Stimulated activated CD8-positive, alpha-beta memory T cell treated with anti-CD3 and anti-CD28 coated beads, Interleukin-4, amount 100 ng/mL, for 1 hour (primary cell): ENCODE measurements at places on chromosomes 16 and 17.
A peak's percentile ranks its signal among the peaks of the same experiment; 100 is the strongest.

DNA sequence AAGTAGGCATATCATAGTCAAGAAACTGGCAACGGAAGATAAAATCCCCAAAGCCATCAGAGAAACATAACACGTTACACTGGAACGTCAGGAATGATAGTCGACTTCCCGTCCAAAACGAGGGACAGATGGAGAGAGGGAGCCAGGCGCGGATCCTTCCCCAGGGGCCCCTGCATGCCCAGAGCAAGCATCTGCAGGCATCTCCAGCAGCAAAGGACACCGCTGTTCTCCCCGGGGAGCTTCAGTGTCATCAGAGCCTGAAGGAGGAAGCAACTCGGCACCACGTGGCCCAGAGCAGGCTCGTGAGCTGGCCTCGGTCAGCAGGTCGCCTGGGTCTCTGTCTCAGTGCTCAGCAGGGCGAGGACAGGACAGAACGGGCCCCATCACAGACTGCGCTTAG lies 50.1 kb downstream of the LMF1 start:
- no peak for DNase-seq

DNA sequence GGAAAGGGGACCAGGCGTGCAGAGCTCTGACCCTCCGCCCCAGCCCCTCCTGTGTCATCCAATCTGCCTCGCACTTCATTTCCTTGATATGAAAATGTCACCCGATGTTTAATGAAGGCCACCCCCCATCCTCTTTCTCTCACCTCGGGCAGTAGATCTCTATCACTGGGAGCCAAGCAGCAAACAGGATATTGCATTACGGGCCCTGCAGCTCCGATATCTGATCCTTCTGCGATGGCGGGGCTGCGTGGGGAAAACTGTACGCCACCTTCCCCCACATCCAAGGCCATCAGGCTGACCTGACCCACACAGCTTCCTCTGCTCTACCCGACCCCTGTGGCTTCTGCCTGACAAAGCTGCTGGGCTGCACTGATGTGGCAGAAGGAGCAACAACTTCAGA lies 74.9 kb downstream of the DYNLRB2 start:
- DNase-seq, result no peak

DNA sequence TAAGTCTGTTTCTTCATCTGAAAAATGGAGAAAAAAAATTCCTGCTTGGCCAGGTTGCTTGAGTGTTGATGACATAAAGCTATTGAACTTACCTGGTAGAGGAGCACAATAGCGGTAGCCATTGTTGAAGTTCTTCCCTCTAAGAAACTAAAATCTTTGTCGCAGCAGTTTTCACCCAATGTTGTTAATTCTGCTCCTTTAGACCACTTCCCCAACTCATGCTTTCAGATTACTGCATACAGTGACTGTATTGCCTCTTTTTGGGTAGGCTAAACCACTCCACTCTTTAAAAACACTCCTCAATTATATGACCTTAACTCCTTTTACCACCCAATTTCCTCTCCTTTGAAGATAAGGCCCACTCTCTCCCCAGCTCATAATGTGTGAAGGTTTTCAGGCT lies 35.7 kb upstream of the CCL2 start:
- no peak for DNase-seq

- no peak for DNase-seq
These were observed 683.7 kb upstream of the SALL1 start for GRCh38 chr16:51834794-51835193.

DNA sequence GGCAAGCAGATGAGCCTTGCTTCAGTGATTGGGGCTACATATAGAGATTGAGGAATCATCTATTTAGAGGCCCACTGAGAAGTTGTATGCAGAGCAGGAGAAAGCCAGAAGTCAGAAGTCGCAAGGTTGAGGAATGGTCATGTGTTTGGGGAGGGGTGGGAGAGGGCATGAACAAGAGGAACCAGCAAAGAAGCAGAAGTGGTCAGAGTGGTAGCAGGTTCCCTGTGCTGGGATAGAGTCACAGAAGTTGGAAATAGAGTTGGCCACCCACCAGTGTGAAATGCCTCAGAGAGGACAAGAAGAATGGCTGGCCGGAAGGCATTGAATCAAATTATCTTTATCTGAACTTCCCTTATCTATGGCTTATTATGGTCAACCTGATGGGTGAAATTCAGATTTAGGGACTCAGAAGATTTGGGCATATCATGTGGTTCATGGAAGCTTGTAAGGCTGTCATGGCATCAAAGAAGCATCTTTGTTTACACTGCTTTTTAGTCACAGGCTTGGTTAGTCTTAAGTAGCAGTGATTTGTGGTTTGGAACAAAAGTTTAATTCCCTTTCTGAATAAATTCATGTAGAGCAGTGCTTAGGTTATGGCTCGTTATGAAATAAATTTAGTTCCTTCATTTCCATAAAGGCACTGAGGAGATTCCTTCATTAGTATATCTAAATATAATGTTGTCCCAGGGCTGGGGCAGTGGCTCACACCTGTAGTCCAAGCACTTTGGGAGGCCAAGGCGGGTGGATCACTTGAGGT lies 19.7 kb downstream of the MAP3K3 start:
- no peak for DNase-seq

- no peak for DNase-seq
These were observed 15.9 kb downstream of the CDH5 start for GRCh38 chr16:66382171-66382965.

DNA sequence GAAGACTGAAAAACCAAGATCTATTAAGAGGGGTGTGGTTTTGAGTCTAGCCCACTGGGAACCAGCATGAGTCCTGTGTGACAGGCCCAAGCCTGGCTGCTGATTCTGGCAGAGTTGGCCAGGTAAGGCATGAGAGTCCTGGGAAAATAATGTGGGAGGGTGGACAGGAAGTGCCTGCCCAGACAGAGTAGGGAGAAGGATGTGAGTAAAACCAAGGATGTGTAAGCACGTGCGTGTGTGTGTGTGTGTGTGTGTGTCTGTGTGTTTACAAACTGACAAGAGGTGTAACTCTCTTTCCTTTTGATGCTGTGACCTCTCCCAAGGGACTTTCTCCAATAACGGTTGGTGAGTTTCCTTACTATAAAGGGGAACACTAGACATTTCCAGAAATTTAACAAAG lies 15.6 kb upstream of the TEX2 start:
- no peak for DNase-seq

GRCh38 chr17:15649861-15650421 lies 30.4 kb upstream of the FBXW10B start:
- no peak for DNase-seq

DNA sequence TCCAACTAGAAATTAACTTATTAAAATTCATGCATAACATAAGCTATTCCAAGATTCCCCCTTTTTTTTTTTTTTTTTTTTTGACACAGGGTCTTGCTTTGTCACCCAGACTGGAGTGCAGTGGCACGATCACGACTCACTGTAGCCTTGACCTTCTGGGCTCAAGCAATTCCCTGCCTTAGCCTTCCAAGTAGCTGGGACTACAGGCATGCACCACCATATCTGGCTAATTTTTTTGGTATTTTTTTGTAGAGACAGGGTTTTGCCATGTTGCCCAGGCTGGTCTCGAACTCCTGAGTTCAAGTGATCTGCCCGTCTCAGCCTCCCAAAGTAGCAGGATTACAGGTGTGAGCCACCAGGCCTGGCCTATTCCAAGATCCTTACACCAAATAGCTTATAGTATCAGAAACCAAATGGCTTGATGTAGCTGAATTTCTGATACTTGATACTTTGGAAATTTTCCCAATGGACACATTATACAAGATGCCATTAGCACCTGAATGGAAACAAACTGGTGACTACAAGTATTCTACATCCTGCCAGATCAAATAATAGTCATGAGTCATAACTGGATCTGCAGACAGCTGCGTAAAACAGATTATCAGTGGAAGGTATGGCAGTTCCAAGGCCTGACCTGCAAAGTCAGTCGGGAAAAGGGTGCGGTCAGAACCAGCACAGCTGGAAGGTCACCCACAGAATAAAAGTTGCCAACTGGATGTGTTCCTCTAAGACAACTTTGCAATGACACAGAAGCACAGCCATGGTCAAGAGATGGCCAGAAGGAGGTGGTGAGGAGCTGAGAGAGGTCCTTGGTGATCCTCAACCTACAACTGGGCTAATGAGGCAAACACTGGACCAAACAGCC lies 14.5 kb downstream of the TUBG1 start:
- DNase-seq, result no peak

DNA sequence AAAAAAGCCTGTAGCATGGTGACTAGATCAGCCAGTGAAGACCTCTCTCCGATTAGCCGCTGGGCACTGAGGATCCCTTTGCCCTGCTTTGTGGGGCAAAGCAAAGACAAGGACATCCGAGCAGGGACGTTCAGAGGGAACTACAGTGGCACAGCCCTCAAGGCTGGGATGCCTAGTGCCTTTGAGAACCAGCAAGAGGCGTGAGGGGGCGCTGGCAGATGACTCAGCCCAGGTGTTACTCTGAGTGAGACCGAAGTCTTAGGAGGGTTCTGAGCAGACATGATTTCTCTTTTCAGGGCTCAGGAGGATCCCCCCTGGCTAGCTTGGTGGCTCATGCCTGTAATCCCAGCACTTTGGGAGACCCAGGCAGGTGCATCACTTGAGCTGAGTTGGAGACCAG lies 178.6 kb downstream of the CPPED1 start:
- DNase-seq, result no peak

GRCh38 chr16:49463529-49463928 lies 89.9 kb downstream of the C16orf78 start:
- peak; percentile 35 for DNase-seq

GRCh38 chr17:2275722-2276121 lies 27.9 kb downstream of the SMG6 start:
- DNase-seq, result no peak

DNA sequence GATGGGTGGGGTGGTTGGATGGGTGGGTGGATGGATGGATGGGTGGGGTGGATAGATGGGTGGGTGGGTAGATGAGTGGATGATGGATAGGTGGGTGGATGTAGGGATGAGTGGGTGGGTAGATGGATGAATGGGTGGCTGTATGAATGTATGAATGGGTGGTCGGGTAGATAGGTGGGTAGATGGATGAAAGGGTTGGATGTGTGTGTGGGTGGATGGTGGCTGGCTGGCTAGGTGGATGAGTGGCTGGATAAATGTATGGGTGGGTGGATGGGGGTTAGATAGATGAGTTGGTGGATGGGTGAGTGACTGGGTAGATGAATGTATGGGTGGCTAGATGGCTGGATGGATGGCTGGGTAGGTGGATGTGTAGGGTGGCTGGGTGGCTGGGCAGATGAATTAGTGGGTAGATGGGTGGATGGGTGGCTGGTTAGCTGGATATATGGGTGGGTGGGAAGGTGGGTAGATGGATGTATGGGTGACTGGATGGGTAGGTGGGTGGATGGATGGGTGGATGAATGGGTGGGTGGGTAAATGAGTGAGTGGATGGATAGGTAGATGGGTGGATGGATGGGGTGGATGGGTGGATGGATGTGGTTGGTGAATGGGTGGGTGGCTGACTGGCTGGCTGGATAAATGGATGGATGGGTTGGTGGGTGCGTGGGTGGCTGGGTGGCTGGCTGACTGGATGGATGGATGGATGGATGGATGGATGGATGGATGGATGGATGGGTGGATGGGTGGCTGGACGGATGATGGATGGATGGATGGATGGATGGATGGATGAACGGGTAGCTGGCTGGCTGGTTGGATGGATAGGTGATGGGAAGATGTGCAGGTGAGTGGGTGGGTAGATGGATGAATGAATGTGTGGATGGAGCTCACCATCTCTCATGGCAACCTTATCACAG lies 18.9 kb upstream of the GOSR2 start:
- no peak for DNase-seq

DNA sequence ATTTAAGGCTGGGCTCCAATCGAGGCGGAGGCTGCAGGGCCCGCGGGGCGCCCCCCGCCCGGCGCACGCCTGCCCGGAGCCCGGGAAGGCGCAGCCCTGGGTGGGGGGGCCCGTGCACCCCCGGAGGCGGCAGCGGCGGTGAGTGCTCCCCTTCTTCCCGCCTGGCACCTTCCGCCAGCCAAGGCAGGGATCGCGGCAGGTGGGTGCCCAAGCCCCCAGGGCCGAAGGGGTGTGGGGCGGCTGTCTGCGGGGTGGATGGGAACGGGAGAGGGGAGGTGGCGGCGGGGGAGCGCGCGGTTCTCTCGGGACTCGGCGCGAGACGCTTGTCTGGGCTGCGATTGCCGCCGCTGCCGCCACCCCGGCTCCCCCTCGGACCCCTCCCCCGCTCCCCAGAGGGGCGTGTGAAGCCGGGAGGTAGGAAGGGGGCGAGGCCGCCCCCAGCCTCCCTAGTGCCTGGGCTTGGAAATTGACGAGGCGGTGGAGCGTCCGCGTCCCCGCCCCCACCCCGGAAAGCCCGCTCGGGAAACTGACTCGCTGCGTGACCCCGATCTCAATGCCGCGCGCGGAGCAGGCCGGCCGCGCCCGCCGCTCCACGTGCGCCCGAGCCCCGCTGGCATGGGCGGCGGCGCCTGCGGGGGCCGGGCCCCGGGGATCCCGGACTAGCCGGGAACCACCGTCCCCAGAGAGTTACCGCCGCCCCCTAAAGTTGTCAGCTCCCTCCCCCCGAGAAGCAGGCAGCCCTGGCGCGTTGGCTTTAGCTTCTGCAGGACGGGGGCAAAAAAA lies 231.5 kb downstream of the MRTFB start:
- no peak for DNase-seq

DNA sequence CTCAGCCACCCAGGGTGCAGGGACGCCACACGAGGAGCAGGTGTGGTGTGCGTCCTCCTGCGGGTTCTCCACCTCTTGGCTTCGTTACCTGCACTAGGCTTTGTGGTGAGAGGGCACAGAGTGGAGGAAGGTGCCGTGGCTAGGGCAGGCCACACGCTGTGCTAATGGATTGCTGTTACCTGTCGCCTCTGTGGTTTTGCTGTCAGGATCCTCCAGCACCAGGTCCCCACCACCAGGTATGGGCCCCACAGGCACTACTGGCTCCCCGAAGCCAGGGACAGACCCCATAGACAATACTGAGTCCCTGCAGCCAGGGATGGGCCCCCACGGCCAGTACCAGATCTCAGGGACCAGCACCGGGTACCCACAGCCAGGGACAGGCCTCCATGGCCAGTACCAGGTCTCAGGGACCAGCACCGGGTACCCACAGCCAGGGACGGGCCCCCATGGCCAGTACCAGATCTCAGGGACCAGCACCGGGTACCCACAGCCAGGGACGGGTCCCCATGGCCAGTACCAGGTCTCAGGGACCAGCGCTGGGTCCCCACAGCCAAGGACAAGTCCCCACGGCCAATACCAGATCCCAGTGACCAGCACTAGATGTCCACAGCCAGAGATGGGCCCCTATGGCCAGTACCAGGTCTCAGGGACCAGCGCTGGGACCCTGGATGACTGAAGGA lies 315.6 kb downstream of the SEC14L1 start:
- DNase-seq, result no peak

- no peak for DNase-seq
These were observed 31.5 kb upstream of the IRX6 start for GRCh38 chr16:55292491-55292890.

GRCh38 chr17:47762728-47763127 lies 29.7 kb downstream of the TBX21 start:
- DNase-seq, result no peak

DNA sequence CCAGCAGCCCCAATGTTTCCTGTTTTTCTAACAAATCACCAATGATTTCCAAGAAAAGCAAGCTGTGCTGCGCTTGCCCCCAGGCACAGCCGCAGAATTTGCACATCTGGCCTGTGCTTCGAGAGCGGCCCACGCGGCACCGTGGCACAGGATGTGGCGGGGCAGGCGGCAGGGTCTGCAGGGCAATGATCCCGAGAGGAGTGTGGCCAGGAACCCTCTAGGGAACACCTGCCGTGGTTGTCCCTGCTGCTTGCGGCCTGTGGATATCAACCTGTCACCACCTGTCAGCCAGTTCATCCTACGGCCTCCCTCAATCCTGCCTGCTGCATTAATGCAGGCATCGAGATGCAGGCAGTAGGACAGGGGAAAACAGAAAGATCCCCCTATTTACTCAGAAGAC lies 24.0 kb downstream of the PIK3R5 start:
- DNase-seq, result no peak
